Activated CD8-positive, alpha-beta T cell treated with anti-CD3 and anti-CD28 coated beads for 36 hours (primary cell): ENCODE measurements at places on chromosomes 16 and 17. TPM values are rescaled to one million over a fixed set of nuclear protein-coding genes. Genes with fewer than 3 reads are reported as not detected.

DNA sequence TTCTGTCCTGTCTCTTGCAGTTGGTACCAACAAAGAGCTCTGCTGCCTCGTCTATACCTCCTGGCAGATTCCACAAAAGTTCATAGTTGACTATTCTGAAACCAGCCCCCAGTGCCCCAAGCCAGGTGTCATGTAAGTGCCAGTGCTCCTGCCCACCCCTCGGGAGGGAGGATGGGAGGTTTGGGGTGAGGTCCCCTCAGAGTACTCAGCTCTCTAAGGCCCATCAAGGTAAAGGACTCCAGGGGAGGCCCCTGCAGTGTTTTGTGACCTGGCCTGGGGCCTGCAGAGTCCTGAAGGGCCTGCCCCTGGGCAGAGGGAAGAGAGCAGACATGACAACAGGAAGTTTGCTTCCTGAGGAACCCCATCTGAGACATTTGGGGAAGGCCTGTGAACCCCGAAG, 6.4 kb downstream of the CCL18 start:
- peak overlapping the region; percentile 39 for H3K27ac ChIP-seq
- H3K4me1 ChIP-seq: peaks cover 61% of the 10 kb centered on the region
- H3K27me3 ChIP-seq: peaks cover 4% of the 10 kb centered on the region

- H3K27ac ChIP-seq: no peak overlapping the region
- H3K36me3 ChIP-seq: peaks cover 18% of the 10 kb centered on the region
- H3K27me3 ChIP-seq: no peaks in the 10 kb centered on the region
- H3K4me1 ChIP-seq: no peaks in the 10 kb centered on the region
These were observed 92.1 kb upstream of the ZNF750 start for GRCh38 chr17:82931699-82932517.

- H3K36me3 ChIP-seq: peaks cover 94% of the 10 kb centered on the region
- peaks cover 84% of the 10 kb centered on the region for H3K4me1 ChIP-seq
- H3K27me3 ChIP-seq: no peaks in the 10 kb centered on the region
- H3K27ac ChIP-seq: peak overlapping the region; percentile 93
These were observed 10.2 kb downstream of the IL4R start for GRCh38 chr16:27323781-27324561.

GRCh38 chr16:1309888-1310831, 724 bp downstream of the UBE2I start:
- no peaks in the 10 kb centered on the region for H3K27me3 ChIP-seq
- peak; percentile 72 for DNase-seq
- H3K36me3 ChIP-seq: peaks cover 24% of the 10 kb centered on the region
- peak overlapping the region; percentile 100 for H3K4me3 ChIP-seq
- H3K27ac ChIP-seq: peak overlapping the region; percentile 99

GRCh38 chr16:82999711-83000110, 372.9 kb downstream of the CDH13 start:
- H3K4me3 ChIP-seq: no peak overlapping the region
- no peaks in the 10 kb centered on the region for H3K36me3 ChIP-seq
- no peak overlapping the region for H3K27ac ChIP-seq
- no peaks in the 10 kb centered on the region for H3K4me1 ChIP-seq

DNA sequence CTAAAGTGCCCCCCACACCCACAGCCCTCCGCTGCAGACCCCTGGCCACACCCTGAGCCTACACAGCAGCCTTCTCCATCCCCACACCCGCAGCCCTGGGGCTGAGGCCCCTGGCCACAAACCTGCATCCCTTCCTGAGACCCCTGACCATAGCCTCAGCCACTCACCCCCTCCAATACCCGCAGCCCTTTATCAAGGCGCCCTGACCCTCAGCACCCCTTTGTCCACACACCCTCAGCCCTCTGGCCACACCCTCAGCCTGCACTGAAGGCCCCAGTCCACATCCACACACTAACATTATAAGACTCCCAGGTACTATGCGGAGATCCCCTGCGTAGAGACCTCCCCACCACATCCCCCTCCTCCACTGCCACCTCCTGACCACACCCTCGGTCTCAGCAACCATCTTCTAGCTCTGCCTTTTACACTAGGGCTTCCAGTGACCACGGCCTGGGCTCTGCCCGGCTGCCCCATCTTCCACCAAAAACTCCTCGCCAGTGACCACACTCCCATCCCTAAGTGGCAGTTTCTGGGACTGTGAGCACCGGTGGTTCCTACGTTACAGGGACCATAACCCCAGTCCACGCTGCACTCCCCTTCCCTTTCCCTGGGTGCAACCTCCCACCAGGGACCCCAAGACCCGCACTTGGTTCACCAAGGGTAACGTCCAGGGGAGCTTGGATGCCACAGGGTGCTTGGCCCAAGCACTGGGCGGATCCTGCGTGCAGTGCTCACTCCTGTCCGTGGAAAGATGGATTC, 818 bp downstream of the TPPP3 start:
- no peak overlapping the region for H3K4me3 ChIP-seq
- no peak for DNase-seq
- H3K36me3 ChIP-seq: no peaks in the 10 kb centered on the region
- H3K4me1 ChIP-seq: peaks cover 4% of the 10 kb centered on the region

GRCh38 chr17:74759243-74759801, 10.9 kb downstream of the NHERF1 start:
- no peaks in the 10 kb centered on the region for H3K27me3 ChIP-seq
- peak; percentile 75 for DNase-seq
- peak overlapping the region; percentile 81 for H3K27ac ChIP-seq
- H3K36me3 ChIP-seq: peaks cover 18% of the 10 kb centered on the region

GRCh38 chr16:25317732-25318316, 60.2 kb upstream of the ZKSCAN2 start:
- H3K36me3 ChIP-seq: no peaks in the 10 kb centered on the region
- DNase-seq: no peak
- no peak overlapping the region for H3K27ac ChIP-seq
- no peaks in the 10 kb centered on the region for H3K27me3 ChIP-seq

- no peak overlapping the region for H3K4me3 ChIP-seq
- H3K4me1 ChIP-seq: no peaks in the 10 kb centered on the region
- H3K27ac ChIP-seq: no peak overlapping the region
- H3K36me3 ChIP-seq: no peaks in the 10 kb centered on the region
These were observed 24.9 kb upstream of the MYH2 start for GRCh38 chr17:10574324-10574723.

DNA sequence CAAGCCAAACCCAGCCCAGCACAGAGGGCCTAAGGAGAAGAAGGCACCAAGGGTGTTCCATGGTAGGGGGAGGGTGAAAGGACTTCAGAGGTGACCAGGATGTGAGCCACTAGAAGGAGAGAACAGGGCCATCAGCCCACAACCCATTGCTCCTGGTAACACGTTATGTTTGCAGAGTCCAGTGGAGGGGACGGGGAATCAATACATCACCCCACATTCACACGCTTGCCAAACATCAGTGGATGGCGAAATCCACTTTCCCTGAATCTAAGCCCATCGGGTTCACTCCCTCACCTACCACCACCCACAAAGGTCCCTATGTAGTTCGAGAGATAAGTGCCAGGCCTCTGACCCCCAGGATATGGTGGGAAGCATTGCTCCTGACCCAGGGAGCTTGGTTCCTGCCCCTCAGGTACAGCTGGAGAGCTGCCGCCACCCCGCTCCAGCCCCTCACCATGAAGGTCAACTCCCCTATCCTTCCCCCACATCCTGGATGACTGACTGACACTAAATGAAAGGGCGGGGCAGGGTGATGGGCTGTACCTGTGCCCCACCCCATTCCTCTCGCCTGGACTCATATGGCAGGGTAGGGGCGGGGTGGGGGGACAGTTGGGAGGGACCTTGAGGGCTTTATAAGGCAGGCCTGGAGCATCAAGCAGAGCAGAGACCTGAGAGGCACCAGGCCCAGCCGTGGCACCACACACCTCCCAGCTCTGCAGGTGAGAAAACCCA, at the start of gene GAST:
Gene GAST (plus strand): TSS at position 663 of the 732 bp plus-strand sequence. CDS start 3,106 bp downstream, outside the sequence.
- no peaks in the 10 kb centered on the region for H3K36me3 ChIP-seq
- H3K27me3 ChIP-seq: peaks cover 5% of the 10 kb centered on the region
- no peak within 1 kb of the TSS for H3K27ac ChIP-seq
- H3K4me3 ChIP-seq: no peak within 1 kb of the TSS
- peaks cover 5% of the 10 kb centered on the region for H3K4me1 ChIP-seq
- no peak for DNase-seq

- peaks cover 3% of the 10 kb centered on the region for H3K4me1 ChIP-seq
- H3K27me3 ChIP-seq: no peaks in the 10 kb centered on the region
- no peak overlapping the region for H3K4me3 ChIP-seq
- H3K27ac ChIP-seq: no peak overlapping the region
These were observed 212.3 kb upstream of the SDK2 start for GRCh38 chr17:73856556-73856955.

DNA sequence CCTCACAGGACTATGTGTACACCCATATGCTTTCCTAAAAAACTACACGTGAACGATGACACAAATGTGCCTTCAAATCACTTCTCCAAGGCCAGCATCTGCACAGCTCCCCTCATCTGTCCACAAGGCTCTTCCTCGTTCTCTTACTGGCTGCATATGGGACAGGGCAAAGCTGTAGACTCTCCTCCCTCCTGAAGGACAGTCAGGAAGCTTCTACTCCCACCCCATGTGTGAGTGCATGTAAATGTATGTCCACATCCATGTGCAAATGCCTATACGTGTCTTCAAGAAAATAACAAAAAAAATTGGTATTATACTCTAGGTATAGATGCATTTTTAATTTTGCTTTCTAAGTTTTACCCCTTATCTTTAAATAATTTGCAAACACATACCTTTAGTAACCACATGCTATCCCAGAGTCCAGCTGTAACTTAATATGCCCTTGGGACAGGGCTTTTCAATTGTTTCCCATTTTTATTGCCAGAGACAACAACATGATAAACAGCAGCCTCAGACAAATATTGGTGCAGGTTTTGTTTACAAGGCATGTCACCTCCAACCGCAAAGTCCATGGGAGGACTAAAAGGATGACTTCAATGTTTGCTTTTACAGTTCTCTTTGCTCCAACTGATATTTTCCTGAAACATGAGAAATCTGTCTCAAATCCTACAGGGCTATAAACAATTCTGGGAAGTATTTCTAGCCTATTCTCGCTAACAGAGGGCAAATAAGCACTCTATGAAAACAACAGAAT, 31.6 kb upstream of the FAAP100 start:
- H3K27me3 ChIP-seq: no peaks in the 10 kb centered on the region
- H3K4me1 ChIP-seq: peaks cover 11% of the 10 kb centered on the region

GRCh38 chr17:10197362-10197720, 1.1 kb downstream of the GAS7 start:
- no peak for DNase-seq
- H3K4me3 ChIP-seq: no peak overlapping the region
- H3K27me3 ChIP-seq: peaks cover 32% of the 10 kb centered on the region
- peaks cover 10% of the 10 kb centered on the region for H3K36me3 ChIP-seq

DNA sequence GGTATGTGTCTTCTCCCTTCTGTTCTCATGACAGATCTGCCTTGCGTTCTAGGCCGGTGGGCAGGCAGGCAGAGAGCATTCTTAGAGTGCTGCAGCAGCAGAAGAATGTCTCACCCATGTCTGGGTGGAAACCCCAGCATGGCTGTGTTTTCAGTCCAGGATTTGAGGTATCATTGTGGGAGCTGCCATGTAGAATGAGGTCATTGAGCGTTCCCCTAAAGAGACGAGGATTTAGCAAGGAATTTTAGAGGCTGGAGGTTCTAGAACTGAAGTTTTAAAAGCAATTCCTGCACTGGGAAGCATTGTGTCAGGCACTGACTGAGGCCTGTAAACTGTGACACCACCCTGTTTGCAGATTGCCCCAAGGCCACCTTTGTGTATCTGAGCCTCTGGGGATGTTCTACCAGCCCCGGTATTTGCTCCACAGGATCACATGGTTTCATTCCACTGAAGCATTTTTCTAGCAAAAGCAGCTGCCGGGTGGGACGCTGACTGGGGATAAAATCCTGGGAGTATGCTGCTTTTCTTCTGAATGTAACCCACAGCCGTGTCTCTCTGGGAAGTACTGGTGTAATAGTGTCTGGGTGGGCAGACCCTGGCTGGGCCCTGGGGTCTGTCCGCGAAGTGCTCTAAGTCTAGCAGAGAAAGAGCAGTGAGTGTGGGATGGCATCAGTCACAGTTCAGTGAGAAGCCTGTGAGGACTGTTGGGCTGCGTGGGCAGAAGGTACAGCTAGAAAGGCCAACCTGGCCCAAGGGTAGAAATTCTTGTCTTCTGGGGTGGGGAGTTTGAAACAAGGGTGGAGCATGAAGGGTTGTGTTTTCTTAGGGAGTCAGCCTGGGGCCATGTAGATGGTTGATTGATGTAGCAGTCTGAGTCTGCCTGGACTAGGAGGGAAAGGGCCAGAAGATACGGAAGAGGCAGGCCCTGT, 30.2 kb downstream of the PLCD3 start:
- H3K27me3 ChIP-seq: no peaks in the 10 kb centered on the region
- H3K36me3 ChIP-seq: peaks cover 52% of the 10 kb centered on the region
- H3K27ac ChIP-seq: no peak overlapping the region
- H3K4me3 ChIP-seq: no peak overlapping the region
- H3K4me1 ChIP-seq: no peaks in the 10 kb centered on the region
- no peak for DNase-seq

- peaks cover 33% of the 10 kb centered on the region for H3K4me1 ChIP-seq
- no peak overlapping the region for H3K27ac ChIP-seq
- peak; percentile 70 for DNase-seq
- H3K36me3 ChIP-seq: peaks cover 36% of the 10 kb centered on the region
- no peak overlapping the region for H3K4me3 ChIP-seq
- no peaks in the 10 kb centered on the region for H3K27me3 ChIP-seq
These were observed 5.1 kb downstream of the CYB5D1 start for GRCh38 chr17:7862692-7863437.

DNA sequence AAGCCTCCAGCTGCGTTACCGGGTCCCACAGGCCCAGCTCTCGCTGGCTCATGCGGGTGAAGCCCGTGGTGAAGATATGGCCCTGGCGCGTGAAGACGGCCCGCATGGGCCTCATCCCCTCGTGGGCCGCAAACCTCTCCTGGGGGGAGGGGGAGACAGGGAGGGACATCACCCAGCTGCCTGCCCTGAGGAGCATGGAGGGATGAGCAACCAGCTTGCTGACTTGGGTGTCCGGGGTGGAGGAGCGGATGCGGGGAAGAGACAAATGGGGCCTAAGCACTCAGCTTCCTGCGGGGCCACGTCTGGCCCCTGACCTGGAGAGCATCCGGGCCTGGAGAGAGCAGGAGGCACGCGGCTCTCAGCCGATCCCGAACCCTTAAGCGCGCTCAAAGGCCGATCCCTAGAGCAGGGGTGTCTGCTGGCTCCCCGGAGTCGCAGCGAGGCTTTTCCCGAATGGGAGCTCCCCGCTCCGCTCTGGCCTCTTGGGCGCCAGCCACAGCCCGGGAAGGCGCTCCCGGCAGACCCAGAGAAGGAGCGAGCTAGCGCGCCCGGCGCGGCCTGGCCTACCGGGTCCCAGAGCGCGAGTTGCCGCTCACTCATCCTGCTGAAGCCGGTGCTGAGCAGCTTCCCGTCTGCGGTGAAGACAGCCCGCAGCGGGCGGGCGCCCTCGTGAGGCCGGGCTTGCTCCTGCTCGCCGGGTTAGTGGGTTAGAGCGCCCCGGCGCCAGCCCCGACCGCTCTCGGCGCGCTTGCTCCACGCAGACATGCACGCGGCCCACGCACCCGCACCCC, 5.0 kb downstream of the CORO6 start:
- peak; percentile 92 for DNase-seq
- H3K4me1 ChIP-seq: peaks cover 41% of the 10 kb centered on the region
- peak overlapping the region; percentile 84 for H3K4me3 ChIP-seq
- H3K27me3 ChIP-seq: peaks cover 2% of the 10 kb centered on the region

- no peak overlapping the region for H3K4me3 ChIP-seq
- DNase-seq: no peak
- H3K27ac ChIP-seq: no peak overlapping the region
- no peaks in the 10 kb centered on the region for H3K36me3 ChIP-seq
These were observed 92.4 kb downstream of the RPGRIP1L start for GRCh38 chr16:53611179-53611696.

Gene SMIM36
- not detected for total RNA-seq

Gene NPIPB2
- 4.9 TPM for total RNA-seq

Gene TBC1D3C
- total RNA-seq: not detected

Gene SOCS1
- 75.8 TPM for total RNA-seq

Gene KRT25
- not detected for total RNA-seq

Gene FOXL1
- total RNA-seq: not detected

Gene SMIM22
- not detected for total RNA-seq

Gene HOXB8
- not detected for total RNA-seq

Gene FOXC2
- total RNA-seq: not detected

Gene PLXDC1
- total RNA-seq: 2.4 TPM

Gene HOXB1
- not detected for total RNA-seq

Gene KRTAP2-2
- not detected for total RNA-seq
